ENCODE measurements at places on chromosomes 3 and 15.

DNA sequence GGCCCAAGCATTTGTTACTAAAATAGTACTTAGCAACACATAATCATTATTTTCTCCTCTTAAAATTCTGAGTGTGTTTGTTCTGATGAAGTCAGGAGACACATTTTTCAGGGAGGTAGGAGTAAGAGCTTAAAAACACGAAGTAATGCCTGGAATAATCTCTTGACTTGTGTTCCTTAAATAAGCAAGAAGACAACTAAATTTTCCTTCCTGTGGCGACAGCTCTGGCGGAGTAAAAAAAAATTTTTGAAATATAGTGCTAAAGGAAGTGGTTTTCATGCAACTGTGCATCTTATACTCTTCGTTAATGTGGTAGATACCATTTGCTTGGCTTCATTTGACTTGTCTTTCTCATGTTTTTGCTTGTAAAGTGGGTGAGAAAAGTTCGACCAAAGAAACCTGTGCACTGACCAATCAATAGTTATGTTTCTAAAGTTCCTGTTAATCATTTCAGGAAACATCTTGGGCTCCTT, 11.1 kb upstream of the MBNL1 start:
- no peak for DNase-seq

- no peak for DNase-seq
These were observed 695 bp downstream of the GMPS start for GRCh38 chr3:155870945-155871745.

DNA sequence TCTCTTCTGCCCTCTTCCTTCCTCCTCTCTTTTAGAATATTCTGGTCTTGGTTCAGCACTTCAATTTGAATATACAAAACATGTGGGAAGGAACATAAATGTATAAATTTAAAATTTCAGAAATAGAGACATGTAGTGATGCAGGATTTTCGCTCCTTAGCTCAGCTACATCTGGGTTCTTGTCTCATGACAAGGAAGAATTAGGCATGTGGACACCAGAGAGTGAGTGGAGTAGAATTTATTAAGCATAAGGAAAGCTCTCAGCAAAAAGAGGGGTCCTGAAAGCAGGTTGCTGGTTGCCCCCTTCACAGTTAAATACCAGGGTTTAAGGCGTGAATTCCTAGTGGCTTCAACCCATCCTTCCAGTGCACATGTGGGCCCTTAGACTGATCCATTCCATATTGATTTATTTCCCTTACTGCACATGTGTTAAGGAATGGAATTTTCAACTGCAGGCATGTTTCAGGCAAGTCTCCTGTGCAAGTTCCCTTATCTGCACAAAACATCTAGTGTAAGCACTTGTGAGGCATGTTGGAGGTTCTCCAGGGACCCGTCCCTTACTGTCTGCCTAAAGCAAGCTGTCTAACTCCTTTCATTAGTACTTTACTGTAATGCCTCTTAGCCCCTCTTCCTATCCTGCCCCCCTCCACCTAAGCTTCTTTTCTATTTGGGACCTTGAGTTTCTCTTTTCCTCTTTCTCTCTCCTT, 133.2 kb upstream of the STRIT1 start:
- DNase-seq, result no peak

GRCh38 chr3:58536501-58537411, at the start of gene ACOX2:
Gene ACOX2, minus strand, starts transcription at chr3:58537190. Its CDS starts 2,084 bp downstream, at chr3:58535106.
- DNase-seq, result peak; percentile 3

DNA sequence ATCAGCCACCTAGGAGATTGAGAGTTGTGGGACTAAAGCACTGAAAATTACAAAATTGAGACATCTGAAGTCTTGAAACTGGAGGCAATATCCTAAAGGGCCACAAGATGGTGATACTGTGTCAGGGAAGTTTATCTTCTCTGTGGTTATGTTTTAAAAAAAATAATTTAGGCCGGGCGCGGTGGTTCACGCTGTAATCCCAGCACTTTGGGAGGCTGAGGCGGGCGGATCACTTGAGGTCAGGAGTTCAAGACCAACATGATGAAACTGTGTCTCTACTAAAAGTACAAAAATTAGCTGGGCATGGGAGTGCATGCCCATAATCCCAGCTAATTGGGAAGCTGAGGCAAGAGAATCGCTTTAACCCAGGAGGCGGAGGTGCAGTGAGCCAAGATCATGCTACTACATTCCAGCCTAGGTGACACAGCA, 17.9 kb upstream of the NIT2 start:
- no peak for DNase-seq

- DNase-seq, result no peak
These were observed 430.2 kb upstream of the MCTP2 start for GRCh38 chr15:93801206-93801605.

GRCh38 chr3:24494618-24495325, at the start of gene THRB:
Gene THRB, minus strand, starts transcription at chr3:24494850.
- no peak for DNase-seq

DNA sequence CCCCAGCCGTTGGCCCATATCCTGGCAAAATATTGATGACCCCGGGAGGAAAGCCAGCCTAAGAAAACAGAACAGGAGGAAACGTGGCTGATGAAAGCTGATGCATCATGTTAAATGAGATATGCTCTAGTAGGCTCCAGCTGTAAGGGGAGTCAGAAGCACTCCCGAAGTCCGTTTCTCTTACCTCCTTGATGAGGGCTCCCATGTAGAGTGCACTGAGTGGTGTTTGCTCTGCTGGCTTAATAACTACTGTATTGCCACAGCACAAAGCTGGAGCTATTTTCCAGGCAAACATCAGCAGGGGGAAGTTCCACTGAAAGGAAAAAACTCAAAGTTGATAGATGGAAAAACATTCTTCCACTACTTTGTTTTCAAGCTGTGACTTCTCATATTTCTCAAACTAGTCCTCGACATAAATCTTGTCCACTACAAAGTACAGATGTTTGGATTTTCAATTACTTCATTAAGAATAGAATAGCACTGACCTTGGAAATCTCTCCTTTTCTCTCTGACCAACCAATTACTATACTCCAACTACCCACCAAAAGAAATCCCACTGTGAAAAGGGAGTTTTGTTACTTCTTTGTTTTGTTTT, 72.7 kb downstream of the ALDH1A2 start:
- no peak for DNase-seq

DNA sequence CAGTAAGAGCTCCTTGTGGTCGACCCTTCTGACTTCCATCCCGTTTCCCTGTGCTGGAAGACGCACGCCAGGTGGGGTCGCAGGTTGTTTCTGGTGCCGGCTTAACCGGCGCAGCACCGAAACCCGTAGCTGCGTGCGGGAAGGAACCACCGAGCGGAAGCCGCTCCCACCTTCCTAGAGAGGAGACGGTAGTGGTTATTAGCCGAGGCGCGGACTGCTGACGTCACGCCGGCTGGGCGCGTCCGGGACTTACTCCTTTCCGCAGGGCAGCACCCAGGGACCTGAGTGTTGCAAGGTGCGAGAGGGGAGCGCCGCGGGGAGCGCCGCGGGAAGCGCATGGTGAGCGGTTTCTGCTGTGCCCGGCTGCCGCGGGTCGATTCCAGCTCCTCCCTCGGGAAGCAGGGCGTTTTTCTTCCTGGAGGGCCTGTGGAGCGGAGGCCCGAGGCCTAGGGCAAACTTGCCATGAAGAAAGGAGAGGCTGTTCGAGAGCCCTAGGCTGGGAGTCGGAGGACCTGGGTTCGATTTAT, at the start of gene ZNF501:
Gene ZNF501 (plus strand): TSS at position 252 of the 527 bp plus-strand sequence. CDS start 4,787 bp downstream, outside the sequence.
- DNase-seq, result peak; percentile 67

GRCh38 chr15:32792436-32792835, 74.6 kb downstream of the GREM1 start:
- no peak for DNase-seq

DNA sequence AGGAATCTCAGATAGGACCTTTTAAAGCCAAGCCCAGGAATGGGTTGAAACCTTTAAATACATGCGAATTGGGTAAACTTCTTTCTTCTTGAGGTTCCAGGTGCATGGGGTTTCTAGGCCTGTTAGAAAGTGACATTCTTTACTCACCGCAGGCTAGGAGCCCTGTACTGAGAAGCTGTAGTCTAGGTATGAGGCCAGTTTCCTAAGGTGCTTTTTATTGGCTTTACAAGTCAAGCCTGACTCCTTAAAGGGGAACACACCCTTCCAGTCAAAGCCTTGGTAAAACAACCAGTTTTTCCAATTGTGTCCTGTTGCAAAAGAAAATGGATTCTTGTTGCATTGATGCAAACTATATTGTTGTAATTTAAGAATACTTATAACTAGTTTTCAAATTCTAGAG, 76.1 kb upstream of the ATP11B start:
- no peak for DNase-seq

- DNase-seq, result peak; percentile 34
These were observed 152.9 kb downstream of the IGF1R start for GRCh38 chr15:98801234-98801561.

GRCh38 chr15:73681063-73681462, 3.1 kb upstream of the CD276 start:
- no peak for DNase-seq

- DNase-seq, result no peak
These were observed 170.3 kb downstream of the NECTIN3 start for GRCh38 chr3:111241960-111242359.

DNA sequence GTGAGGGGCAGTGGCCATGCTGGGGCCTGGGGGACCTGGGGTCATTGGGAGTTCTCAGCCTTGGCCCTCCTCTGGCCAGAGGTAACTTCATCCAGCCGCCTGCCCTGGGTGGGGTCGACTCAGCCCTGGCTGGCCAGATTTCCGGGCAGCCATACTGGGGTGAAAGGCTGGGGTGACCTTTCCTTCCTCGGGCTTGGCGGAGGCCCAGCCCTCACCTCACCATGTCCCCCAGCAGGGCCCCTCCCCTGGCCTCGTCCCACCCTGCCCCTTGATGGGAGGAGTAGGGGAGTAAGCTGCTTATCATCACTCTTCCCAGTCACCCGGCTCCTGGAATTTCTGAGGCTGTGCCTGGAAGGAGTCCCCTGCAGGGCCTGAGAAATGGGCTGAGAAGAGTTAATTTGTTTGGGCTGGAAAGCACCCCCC, 5.4 kb downstream of the SEMA3F start:
- DNase-seq, result no peak

GRCh38 chr3:61094608-61095007, 156.6 kb downstream of the FHIT start:
- DNase-seq, result no peak

GRCh38 chr3:111811811-111812210, 47.3 kb upstream of the PHLDB2 start:
- no peak for DNase-seq

- no peak for DNase-seq
These were observed 52.7 kb downstream of the NFKBIZ start for GRCh38 chr3:101902041-101902440.

- no peak for DNase-seq
These were observed 25.9 kb downstream of the AGTR1 start for GRCh38 chr3:148723631-148724030.

GRCh38 chr15:90184119-90184785, 16.9 kb upstream of the SEMA4B start:
- DNase-seq, result peak; percentile 42

DNA sequence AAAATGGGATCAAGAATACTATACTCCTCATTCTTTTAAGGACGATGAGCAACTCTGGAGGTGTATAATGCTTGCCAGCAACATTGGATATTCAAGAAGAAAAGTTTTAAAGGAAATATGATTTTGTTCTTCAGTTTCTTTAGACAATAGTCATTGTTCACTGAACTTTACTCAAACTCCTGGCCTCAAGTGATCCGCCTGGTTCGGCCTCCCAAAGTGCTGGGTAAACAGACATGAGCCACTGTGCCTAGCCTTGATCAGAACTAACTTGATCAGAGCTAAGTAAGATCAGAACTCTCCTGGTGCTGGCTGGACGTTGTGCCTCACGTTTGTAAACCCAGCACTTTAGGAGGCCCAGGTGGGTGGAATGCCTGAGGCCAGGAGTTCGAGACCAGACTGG, 12.6 kb downstream of the EFCAB12 start:
- no peak for DNase-seq

DNA sequence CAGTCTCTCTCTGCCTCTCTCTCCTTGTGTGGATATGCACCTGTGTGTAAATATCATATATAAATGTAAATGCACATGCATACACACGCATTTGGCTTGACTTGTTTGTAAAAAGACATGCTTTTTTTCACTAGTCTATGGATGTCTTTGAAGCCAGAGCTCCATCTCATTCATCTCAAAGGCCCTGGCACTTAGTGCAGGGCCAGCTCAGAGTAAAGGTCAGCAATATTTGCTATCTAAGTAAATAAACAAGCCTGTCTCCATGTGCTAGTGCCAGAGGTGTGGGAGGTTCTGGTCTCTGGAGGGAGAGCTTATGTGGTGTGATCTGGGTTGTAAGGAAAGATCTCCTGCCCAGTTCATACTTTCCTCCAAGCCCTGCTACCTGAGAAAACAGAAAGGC, 5.6 kb downstream of the CLSTN2 start:
- DNase-seq, result no peak

- DNase-seq, result no peak
These were observed 102.5 kb downstream of the RPLP1 start for GRCh38 chr15:69555080-69555479.

DNA sequence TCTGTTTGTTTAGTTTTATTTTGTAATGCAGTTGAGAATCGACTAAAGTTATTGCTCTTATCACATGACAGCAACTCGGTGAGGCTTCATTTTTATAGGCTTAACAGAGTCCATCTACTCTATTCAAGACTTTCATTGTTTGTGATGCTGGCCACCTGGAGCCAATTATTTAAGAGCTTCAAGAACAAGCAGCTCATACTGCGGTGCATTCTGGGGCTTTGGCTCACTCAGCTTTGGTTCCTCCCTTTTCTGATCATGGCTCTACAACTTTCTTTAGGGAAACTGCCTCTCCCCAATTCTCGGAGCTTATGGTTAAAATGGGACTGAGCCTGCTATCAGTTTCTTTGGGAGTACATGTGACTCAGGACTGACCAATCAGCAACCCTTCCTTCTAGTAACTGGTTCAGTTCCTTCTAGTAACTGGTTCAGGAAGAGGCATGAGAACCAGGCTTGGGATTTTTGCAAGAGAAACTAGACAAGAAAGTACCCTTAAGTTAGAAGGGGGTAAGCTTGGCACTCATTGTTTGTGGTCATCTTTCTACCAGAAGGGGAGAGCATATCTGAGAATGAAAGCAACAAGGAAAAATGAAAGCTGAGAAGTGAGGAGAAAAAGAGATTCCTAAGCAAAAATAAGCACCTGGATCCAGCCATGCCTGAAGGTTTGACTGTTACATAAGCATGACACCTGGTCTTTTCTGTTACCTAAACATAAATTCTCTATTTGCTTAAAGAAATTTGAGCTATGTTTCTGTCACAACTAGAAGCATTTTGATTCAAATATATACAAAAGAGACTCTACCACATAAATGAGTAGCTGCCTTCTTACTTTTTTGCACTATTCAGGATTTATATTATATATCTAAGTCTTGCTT, 24.1 kb upstream of the ARHGEF3 start:
- no peak for DNase-seq

All from NCI-H187 (cell line).